Ureter (tissue), 1 donor: ENCODE measurements at places on chromosomes 16 and 17.

DNA sequence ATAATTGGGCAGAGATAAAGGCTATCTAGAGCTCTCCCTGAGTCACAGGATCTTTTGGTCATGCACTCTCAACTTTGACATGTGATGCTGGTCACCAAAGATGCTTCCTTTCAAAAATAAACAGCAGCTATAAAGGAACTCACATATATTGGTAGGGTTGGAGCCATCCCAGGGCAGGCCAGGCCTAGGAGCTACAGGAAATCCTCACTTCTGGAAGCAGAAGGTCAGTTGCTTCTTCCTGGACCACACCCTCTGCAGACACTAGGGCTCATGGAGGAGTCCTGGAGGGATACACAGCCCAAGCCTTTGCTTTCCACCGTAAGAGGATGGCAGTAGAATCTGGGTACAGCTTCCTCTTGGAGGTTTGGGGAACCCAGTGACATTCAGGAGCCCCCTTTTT lies 24.6 kb downstream of the SOST start:
- no peak for DNase-seq

DNA sequence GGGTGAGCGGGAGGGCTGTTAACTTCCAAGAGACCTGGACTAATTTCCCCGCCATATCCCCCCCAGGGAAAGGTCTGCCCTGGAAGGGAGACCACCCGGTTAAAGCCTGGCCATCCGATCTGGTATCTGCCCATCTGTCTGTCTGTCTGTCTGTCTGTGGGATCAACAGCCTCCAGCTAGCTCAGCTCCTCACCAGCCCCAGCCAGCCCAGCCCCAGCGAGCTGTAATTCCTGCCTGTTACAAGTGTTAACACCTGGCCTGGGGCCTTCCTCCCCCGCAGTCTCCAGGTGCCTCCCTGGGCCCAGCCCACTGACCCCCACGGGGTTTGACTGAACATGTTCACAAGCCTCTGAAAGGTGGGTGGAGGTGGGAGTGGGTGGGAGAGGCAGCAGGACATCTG lies 4.0 kb downstream of the WNT3 start:
- no peak for DNase-seq

DNA sequence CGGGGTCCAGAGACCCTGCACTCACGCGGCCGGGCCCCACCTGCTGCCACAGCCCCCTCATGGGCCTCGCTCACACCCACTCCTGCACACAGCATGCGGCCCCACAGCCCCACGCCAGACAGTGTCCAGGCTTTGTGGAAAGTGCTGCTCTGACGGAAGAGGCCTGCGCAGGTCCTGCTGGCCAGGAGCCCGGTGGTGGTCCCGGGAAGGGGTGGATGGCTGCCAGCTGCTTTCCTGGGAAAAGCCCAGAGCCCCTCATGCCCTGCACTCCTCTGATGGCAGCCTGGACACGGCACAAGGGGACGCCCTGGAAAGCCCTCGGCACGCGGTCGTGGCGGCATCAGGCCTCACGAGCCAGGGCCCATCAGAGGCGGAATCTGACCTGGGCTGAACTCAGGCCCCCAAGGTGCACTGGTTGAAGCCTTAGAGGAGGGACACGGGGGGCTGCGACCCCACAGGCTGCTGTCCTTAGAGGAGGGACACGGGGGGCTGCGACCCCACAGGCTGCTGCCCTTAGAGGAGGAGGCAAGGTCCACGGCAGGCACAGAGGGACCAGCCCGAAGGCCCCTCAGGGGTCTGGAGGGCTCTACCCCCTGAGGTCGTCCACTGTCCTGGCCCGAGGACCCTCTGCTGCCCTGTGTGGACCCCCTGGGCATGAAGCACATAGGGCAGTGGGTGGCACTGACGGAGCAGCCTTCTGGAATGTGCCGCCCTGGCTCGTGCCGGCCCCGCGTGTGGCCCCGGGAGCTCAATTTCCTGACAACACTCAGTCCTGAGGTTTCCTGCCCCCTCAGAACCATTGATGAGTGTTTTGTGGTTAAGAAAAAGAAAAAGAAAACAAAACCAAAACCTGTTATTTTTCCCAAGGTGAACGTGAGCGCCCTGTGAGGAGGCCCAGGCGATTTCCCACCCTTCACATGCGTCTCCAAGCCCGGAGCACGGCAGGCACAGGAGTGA lies 22.1 kb downstream of the SOX8 start:
- no peak for DNase-seq

DNA sequence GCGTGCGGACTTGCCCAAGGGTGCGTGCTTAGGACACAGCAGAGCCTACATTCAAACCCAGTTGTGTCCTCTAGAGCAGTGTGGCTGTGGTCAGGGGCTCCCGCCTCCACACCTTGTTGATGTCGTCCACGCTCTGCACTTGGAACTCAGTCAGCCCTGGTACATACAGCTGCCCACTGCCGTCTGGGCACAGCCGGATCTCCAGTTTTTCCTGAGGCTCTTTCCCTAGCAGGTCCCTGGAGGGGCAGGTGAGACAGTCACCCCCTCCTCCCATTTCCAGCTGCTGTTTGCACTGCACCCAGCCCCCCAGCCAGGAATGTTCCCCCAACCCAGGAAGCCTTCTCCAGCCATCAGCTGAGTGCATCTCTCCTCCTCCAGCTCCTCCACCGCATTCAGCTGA lies 25.7 kb downstream of the KATNB1 start:
- DNase-seq: no peak

- DNase-seq: no peak
These were observed 44.1 kb downstream of the GTF3C1 start for GRCh38 chr16:27505297-27506236.

DNA sequence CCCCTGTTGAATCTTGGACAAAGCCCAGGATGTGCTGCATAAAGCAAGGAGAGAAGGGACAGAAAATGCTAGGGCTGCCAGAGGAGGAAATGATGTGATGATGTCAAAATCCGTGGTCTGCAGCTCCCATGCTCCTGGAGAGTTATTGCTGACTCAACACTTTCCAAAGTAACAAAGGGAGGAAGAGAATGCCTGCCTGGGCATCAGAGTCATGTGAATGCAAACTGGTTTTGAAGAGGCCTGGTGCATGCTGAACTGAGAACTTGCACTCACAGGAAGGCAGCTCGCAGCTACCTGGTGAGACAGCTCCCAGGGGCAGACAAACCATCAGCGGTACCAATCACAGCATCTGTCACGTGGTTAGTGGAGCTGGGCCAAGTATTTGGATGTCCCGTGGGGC lies 2.8 kb downstream of the MARVELD3 start:
- DNase-seq: no peak

DNA sequence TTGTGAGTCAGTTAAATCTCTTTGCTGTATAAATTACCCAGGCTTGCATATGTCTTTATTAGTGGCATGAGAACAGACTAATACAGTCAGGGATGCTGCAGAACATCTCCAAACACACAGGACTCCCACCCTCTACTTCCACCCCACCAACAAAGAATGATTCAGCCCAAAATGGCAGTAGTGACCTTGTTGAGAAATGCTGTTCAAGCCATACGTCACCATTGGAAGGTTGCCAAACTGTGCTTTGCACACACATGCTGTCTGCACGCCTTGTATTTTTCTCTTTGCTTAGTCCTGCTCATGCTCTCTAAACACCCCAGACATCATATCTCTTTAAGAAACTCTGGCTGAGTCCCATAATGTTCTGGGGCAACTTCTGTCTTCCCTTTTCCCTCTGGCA lies 589.6 kb downstream of the WWOX start:
- no peak for DNase-seq

GRCh38 chr16:66923866-66924265 lies 1.5 kb downstream of the RRAD start:
- no peak for DNase-seq
